ENCODE measurements at places on chromosomes 11 and 22. TPM values are rescaled to one million over a fixed set of nuclear protein-coding genes. Genes with fewer than 3 reads are reported as not detected.
A peak's percentile ranks its signal among the peaks of the same experiment; 100 is the strongest.

The MAP6 gene
- total RNA-seq = 8.8 TPM

The OR8D4 gene
- total RNA-seq = 0.33 TPM

The JAM3 gene
- 13.6 TPM for total RNA-seq

The XKR3 gene
- not detected for total RNA-seq

The TEX54 gene
- not detected for total RNA-seq

DNA sequence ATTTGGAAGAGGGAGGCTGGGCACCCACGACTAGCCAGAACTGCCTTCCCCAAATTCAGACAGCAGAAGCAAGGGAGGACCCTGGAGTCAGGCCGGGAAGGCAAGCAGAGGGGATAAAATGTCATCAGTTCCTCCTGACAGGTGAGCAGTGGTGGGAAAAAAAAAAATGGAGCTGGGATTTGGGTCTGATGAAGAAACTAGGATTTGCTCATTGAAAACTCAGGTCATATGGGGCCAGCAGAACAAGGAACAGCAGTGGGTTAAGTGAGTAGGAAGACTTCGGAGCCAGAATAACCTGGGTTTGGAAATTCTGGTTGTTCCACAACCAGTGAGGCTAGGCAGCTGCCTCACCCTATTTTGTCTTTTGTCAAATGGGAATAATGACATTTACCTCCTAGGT is 28.9 kb upstream of the DRD2 start:
- no peak for DNase-seq

DNA sequence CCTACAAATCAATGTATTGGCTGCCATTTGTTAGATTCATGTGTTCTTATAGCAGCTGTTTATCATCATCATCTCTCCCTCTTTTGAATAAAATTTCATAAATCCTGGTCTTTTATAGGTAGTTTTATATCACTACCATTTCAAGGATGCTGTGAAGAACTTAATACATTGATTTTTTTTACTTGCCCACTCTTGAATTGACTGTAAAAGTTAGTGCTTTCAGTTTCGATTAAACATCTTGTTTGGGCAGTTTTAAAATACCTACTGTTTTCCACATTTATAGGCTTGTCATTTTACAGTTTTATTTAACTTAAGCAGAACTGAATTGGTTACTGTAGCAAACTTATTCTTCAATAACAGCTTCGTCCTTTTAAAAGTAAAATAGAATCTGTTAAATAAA is 59.5 kb downstream of the TTC17 start:
- DNase-seq = no peak

DNA sequence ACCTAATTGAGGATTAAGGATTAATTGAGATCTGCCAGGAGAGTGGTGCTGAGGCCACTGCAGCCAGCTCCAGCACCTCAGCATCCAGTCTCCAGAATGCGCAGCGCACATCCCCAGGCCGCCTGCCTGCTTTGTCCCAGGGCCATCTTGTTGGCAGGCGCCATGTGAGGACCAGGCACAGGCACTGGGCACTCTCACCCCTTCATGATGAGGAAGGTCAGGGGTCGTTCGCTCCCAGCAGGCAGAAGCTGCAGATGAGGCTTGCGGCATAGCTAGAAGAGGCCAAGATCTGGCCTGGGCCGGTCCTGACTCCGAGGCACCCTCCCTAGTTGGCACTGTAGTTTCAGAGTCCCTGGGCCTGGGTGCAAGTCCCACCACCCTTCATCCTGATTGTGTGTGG is 6.4 kb downstream of the CABP2 start:
- DNase-seq = no peak

DNA sequence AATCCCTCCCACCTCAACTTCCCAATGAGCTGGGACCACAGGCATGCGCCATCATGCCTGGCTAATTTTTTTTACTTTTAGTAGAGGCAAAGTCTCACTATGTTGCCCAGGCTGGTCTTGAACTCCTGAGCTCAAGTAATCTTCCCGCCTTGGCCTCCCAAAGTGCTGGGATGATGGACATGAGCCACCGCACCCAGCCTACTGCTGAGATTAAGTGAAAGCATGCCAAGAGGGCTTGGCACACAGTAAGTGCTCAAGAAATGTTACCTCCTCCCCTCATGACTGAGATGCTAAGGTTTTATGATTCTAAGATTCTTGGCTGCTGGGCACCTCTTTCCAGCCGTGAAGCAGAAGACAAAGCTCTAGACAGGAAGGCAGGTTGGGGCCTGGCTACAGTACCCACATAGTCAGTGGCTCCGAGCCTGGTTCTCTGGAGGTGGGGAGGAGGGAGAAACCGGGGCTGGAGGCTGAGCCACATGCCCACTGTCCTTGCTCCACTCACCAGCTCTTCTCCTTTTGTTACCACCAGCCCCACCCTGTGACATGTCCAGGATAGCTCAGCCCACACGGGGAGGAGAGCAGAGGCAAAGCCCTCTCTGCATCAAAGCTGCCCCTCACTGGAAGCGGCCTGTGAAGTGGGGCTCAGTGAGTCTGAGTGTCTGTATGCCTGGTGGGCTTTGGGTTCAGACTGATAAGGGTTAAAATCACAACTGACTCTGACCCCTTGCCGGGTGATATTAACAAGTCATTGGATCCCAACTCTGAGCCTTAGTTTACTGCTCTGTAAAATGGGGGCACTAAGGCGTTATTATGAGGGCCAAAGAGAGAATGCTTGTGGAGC is 12.9 kb downstream of the ARHGEF17 start:
- peak; percentile 40 for DNase-seq

GRCh38 chr11:43981006-43981405 is 38.6 kb downstream of the C11orf96 start:
- DNase-seq = no peak

GRCh38 chr11:75350743-75351540 is 519 bp downstream of the ARRB1 start:
- no peak for DNase-seq

GRCh38 chr11:114075891-114076441 is 16.5 kb downstream of the ZBTB16 start:
- DNase-seq = no peak

DNA sequence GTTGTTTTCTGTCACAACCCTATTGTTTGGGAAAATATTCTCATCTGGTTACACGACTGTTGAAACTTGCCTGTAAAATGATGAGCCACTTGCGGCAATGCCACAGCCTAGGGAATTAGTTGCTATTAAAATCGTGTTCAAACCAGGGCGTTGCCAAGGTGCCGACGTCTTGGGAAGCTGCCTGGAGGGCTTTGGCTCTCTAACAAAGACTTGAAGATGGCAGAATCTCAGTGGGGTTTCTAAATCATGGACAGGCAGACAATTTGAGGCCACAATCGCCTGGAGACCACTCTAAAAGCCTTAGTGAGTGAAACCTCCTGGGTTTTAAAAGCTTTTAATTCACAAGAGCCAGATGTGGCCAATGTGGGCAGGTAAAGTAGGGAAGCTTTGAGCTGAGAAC is 117.2 kb upstream of the BMAL1 start:
- DNase-seq = peak; percentile 89

- no peak for DNase-seq
Observed at GRCh38 chr11:134388590-134388989, 23.5 kb downstream of the B3GAT1 start.

DNA sequence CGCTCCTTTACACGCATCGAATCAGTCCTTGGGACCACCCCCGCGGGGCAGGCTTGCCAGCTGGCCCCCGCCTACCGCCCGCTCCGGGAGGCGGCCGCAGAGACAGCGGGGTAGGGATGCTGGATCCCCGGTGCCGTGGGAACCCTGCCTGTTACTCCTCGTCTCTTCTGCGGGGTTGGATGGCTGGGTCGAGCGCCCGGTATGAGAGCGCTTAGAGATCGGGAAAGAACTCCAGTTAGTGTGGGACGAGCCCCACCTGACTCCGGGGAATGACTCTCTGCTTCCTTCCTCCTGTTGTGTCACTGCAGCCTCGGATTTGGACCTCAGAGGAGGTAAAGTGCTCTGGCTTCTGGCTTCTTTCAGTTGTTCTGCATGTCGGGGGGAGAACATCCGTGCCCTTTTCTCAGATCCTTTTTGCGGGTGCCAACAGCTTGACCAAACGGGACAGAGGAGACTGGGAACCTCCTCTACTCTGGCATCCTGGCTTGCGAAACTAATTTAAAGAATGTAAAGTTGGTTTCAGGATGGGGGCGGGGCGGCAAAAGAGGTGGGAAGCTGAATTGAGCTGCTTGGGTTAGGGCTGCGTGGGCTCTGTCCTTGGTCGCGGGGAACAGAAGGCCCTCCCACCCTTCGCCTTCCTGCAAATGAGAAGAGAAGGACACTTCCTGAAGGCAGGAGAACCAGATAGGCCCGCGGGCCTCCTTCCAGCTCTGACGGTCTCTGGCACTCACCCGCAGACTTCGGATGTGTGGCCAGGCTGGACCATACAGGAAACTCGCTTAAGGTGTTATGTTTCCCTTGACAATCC is 938 bp downstream of the LAYN start:
- DNase-seq = peak; percentile 48

- no peak for DNase-seq
Observed at GRCh38 chr11:64371201-64371600, 12.2 kb downstream of the RPS6KA4 start.

- peak; percentile 7 for DNase-seq
Observed at GRCh38 chr22:47000888-47001287, 238.4 kb downstream of the TBC1D22A start.

DNA sequence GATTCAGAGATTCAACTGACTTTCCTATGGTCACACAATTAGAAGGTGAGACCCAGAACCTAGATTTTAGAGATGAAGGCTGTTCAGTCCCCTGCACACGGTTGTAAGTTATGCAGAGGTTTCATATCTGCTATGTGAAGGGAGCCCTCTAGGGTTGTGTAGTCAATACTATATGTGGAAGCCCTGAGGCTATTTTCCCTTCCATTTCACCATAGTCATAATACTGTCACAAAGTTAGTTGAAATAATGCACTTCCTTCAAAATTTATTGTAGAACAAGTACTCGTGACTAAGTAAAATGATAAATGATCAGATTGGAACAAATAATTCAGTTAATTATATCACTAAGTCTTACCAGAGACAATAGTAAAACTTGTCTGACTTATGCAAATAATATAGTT is 48.8 kb downstream of the ENDOD1 start:
- DNase-seq = no peak
